ENCODE measurements at places on chromosomes 7 and 10. TPM values are rescaled to one million over a fixed set of nuclear protein-coding genes. Genes with fewer than 3 reads are reported as not detected.

FAM25C gene
- polyA plus RNA-seq = not detected

SEC23IP gene
- 48.9 TPM for polyA plus RNA-seq

ENTPD1 gene
- 12.7 TPM for polyA plus RNA-seq

ZCCHC24 gene
- polyA plus RNA-seq = 27.7 TPM

GSAP gene
- 6.0 TPM for polyA plus RNA-seq

VSTM2A gene
- 1.6 TPM for polyA plus RNA-seq

COMMD3 gene
- polyA plus RNA-seq = 70.2 TPM

CALHM2 gene
- 43.5 TPM for polyA plus RNA-seq

ZNF736 gene
- polyA plus RNA-seq = 28.8 TPM

INSIG1 gene
- 52.7 TPM for polyA plus RNA-seq

SYT15 gene
- 2.1 TPM for polyA plus RNA-seq

DYNC1I1 gene
- 3.7 TPM for polyA plus RNA-seq

GNB2 gene
- 200 TPM for polyA plus RNA-seq

TRIM73 gene
- 21.3 TPM for polyA plus RNA-seq

CCDC172 gene
- 6.7 TPM for polyA plus RNA-seq

CYP2E1 gene
- polyA plus RNA-seq = 9.0 TPM

PODXL gene
- 27.3 TPM for polyA plus RNA-seq

SP8 gene
- polyA plus RNA-seq = 0.26 TPM

SPDYE9 gene
- 3.7 TPM for polyA plus RNA-seq

FAM200A gene
- polyA plus RNA-seq = 11.4 TPM

SLC16A9 gene
- polyA plus RNA-seq = 9.8 TPM

MSS51 gene
- 1.9 TPM for polyA plus RNA-seq

AUTS2 gene
- 21.3 TPM for polyA plus RNA-seq

IKZF1 gene
- polyA plus RNA-seq = 4.2 TPM

HMX3 gene
- not detected for polyA plus RNA-seq

MYH16 gene
- polyA plus RNA-seq = 2.1 TPM

VIPR2 gene
- polyA plus RNA-seq = 2.5 TPM

CPN1 gene
- 2.4 TPM for polyA plus RNA-seq

SEMA3E gene
- polyA plus RNA-seq = 0.36 TPM

AKR1C8 gene
- polyA plus RNA-seq = 0.33 TPM

PNLIPRP3 gene
- polyA plus RNA-seq = not detected

SFRP4 gene
- 48.0 TPM for polyA plus RNA-seq

FAM25A gene
- polyA plus RNA-seq = not detected

HOXA5 gene
- 7.6 TPM for polyA plus RNA-seq

DBNL gene
- 50.0 TPM for polyA plus RNA-seq

PDK4 gene
- 24.9 TPM for polyA plus RNA-seq

GRM8 gene
- polyA plus RNA-seq = 8.2 TPM

TAS2R3 gene
- 0.40 TPM for polyA plus RNA-seq

SAP25 gene
- polyA plus RNA-seq = 30.3 TPM
